Dermis microvascular lymphatic vessel endothelial cell (primary cell): ENCODE measurements at places on chromosomes 3 and 15.

DNA sequence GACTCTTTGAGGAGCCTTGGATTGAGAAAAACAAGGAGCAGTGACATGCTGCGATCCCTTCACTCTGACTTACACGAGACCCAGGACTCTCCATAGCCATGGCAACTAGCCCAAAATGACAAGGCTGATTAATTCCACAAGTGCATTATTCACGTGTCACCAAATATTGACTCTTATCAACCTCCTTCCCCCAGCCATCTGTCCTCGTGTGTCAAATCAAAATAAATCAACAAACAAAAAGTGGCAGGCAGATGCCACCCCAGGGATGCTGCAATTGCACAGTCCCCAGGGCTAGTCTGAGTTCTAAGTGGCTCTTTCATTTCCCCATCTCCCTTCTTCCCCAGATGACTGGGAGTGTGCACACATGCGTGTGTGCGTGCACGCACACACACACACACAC is 104.9 kb downstream of the AQP9 start:
- no peak for DNase-seq

- no peak for DNase-seq
Observed at GRCh38 chr15:72888811-72889210, 105.3 kb upstream of the ADPGK start.

DNA sequence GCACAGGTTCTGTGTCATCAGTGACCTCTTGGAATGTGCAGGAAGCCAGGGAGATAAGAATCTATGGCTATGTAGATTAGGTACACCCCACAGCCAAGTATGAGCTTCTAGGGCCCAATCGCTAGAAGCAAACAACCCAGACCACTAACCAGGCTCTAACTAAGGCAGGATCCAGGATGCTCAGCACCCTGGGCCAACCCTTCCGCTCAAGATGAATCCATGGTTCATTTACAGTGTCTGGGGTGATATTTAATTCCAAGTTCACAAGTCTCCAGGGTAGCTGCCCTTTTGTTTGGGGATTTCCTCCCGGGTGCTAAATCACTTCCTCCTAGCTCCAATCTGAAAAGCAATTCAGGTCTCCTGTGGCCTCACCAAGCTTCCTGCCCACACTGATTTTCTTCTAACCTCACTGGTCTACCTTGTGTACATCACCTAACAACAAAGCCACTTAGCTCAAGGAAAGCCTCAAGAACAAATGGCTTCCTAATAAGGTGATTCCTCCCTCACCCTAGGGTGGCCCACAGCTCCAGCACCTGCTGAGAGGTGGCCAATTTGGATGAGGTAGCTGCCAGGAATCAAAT is 2.4 kb downstream of the EHD4 start:
- DNase-seq, result no peak

GRCh38 chr3:24748520-24748919 is 253.9 kb upstream of the THRB start:
- DNase-seq, result no peak

- no peak for DNase-seq
Observed at GRCh38 chr15:61457050-61457733, 228.1 kb upstream of the RORA start.

DNA sequence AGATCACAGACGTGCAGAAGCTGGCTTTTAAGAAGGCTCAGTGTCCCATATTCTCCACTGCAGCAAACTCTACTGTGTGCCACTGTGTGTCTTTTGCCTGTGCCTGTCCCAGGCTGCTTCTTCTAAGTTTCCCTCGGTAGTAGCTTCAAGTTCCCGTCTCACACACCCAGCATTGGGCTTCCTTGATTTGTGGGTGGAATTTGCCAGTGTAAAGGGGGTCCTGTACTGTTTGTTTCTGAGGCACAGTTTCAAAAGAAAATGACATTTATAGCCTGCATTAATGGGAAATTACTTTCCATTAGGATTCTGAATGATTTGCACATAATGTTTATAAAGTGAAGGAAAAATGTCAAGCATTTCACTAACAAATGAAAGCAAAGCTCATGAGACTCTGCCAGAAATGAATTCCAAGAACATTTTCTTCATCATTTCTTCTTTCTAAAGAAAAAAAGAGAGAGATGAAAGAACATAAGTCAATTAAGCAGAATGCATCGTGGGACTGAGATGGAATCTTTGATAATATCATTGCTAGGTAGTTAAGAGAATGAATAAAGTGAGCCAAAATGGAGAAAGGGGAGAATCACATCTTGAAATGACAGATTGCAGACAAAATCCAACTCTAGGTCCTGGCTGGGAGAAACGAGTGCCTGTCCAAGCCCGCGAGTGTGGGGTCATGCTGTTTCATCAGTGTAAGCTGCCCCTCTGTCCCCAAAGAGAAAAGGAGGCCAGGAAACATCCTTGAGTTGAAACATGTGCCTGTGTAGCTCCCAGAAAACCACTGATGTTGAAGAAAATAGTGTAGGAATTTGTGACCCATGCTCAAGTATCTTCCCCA is 48.6 kb upstream of the ADAMTSL3 start:
- no peak for DNase-seq

- no peak for DNase-seq
Observed at GRCh38 chr3:10262027-10262426, 13.8 kb downstream of the TATDN2 start.

DNA sequence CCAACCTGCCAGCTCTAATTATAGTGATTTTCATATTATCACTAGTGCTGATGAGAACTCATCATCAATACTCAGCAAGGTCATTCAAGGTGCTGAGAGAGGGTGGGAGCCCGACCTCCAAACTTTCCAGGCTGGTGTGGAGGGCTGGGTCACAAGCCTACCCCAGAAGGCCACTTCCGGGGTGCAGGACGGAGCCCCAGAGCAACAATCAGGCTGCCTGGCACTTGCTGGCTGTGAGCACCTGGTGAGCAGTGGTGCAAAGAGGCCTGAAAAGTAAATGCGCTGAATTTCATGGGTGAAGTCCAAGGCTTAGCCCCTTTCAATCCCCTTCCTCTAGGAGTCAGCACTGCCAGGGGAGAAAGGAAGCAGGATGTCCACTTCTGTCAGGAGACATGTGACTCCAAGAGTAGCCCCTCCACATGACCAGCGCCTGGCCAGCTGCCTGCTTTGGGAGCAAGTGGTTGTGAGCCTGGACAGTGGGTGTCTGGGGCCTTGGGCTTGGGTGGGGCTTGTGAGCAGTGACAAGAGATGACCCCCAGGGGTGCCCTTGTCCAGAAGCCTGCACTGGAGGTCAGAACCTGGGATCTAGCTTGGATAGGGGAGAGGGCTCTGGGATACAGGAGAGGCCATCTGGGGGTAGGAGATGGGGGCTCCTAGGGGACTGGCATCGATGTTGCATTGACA is 165.0 kb upstream of the TLE3 start:
- DNase-seq, result no peak

DNA sequence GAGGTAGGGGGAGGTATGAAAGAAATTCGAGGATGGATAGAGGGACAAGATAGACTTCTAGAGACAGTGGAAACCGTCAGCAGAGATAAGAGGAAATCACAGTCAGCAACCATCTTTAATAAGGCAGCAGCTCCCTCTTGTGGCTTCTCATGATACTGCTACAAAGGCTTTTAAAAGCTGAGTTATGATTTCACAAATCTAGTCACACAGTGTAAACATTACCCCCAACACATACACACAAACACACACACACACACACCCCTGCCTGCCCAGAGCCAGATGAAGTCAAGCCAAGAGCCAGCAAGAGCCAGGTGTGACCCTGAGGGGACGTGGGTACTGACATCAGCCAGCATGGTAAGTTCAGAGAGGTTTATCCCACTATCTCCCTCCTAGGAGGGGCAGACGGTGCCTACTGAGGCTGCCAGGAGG is 18.9 kb upstream of the TGM5 start:
- DNase-seq, result peak; percentile 69

- DNase-seq, result peak; percentile 74
Observed at GRCh38 chr3:20462723-20463122, 276.7 kb upstream of the SGO1 start.

DNA sequence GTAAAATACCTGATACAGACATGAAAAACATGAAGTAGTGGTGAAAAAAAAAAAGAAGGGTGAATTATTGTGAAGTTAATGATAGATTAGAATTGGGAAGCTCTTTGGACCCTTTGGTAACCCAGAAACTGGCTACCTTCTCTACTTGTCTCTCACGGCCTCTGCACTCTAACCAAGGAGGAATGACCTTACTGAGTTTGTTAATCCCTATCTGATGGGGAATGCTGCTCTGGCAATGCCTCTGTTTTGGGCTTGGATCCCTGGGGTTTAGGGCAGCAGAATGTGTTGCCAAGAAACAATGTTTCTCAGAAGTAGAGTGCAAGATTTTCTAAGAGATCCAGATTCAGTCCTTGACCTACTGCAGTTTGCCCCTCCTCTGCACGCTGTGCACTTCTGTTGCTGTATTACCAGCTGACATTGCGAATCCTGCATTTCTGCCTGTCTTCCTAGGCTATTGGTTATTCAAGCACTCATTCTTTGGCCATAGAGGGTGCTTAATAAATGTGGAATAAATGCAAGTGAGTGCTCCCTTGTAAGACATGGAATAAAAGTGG is 49.2 kb upstream of the MAP3K13 start:
- no peak for DNase-seq

DNA sequence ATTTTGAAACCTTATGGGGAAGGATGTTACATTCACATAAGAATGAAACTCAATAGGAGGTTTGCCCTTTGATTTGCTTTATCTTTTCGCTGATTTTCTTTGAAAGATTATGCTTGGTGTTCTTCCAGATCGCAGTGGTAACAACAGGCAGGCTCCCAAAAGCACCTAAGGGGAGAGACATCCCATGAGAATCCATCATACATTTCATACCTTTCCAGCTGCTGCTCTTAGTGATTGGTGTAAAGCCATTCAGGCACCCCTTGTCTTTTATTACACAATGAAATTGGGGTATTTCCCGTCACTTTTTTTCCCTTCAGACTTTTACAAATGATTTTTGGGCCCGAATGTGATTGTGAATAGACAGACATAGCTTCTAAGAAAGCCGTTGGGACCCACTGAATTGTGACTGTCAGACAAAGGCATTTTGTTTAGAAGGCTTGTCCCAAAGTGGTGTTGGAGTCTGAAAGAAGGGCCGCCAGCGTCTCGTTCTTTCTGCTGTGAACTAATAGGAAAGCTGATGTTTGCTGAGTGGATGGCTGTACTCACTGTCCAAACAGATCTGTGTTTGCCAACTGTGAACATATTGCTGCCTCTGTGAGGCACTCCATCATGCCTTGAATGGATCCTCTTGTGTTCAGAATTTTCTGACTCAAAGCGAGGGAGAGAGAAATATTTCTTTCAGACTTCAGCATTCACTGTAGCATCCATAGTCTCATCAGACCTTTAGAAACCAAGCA is 164.3 kb downstream of the FNDC3B start:
- no peak for DNase-seq

GRCh38 chr3:139109271-139109670 is 64.6 kb upstream of the PRR23C start:
- DNase-seq, result no peak

DNA sequence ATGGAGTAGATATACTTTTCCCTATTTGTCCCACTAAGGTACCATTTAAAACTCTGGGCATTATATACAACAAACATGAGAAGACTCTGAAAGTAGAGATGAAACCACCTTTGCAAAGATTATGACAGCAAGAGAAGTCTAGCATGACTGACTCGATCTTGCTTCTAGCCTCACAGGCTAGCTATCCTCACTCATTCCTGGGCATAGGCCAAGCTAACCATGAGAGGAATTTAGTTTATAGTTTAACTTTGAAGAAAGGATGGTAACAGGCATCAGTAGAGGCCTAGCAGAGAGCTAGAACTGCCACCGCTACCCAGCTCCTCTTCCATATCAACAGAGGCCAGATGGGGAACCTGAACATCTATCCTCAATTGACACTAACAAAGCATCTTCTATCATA is 63.5 kb upstream of the FSIP1 start:
- no peak for DNase-seq

DNA sequence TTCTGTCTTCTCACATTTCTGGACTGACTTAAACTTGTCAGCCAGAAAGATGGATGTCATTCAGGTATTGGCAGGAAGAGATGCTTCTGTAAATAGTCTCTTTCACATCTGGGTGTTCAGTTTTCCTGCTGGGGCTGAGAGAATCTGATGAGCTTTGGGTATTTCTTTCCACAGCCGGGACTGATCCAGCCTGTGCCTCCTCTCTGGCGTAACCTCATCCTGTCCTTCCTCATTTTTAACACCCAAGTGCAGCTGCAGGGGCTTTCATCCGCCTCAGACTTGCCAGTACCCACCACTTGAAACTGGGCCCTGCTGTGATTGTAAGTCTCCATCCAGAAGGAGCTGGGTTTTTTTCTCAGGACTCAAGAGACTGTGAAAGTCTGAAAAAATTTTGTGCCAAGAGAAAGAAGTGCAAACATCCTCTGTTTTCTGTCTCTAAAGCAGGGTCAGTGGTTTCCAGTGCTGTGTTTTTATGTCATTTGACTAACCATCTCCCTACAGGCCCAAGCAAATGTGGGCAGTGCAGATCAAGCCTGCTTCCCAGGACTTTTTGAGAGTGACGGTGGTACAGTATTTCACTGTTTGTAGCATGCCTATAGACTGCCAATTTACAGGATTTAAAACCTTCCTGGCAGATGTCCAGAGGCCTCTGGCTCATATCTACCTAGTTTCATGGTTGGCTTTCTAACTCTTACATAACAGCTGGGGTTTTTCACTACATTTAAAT is 342.7 kb downstream of the PTPRG start:
- DNase-seq, result peak; percentile 19

- no peak for DNase-seq
Observed at GRCh38 chr3:195697582-195698324, 23.0 kb upstream of the MUC20 start.

- DNase-seq, result no peak
Observed at GRCh38 chr3:19539518-19540392, 391.4 kb downstream of the KCNH8 start.

DNA sequence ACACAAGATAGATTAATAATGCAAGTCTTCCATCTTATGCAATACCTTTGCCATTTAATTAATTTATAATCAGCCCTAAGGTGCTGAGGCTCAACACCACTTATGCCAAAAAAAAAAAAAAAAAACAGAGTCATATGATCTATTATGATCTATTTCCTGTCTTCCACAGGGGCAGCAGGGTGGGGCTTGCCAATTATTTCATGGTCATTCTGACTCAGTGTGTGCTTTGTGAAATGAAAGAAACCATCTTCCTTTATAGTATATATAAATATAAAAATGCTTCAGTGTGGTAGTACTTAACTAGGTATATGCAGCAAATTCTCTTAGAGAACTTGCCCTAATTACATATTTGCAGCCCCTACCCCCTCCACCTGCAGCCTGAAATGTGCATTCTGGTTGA is 7.2 kb upstream of the RARB start:
- DNase-seq, result no peak

- no peak for DNase-seq
Observed at GRCh38 chr3:182036382-182036781, 324.7 kb downstream of the SOX2 start.

DNA sequence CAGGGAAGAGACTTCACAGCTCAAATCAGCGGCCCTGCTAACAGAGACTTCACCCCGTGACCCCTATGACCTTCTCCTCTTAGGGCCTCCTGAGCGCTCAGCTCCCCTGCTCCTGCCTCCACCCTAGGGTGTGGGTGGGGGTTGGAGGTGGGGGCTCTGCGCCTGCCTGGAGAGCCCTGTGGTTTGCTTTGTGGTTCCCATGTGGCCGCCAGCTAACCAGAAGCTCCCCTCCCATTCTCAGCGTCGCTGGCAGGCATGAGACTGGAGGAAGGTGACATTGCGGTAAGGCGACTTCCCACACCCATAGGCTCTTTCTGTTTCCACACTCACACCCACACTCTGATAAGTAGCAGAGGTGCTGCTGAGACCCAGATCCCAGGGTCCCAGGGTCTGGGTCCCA is 27.6 kb downstream of the XYLB start:
- no peak for DNase-seq

- no peak for DNase-seq
Observed at GRCh38 chr3:141191097-141191749, 40.4 kb upstream of the PXYLP1 start.

- DNase-seq, result no peak
Observed at GRCh38 chr3:133093366-133093765, 55.2 kb downstream of the TMEM108 start.
